Fibroblast of villous mesenchyme (primary cell): ENCODE measurements at places on chromosomes 11 and 22. TPM values are rescaled to one million over a fixed set of nuclear protein-coding genes. Genes with fewer than 3 reads are reported as not detected.

MARK2 gene
- total RNA-seq: 14.5 and 16.4 TPM in 2 replicates

HPS4 gene
- total RNA-seq: 28.0 and 28.1 TPM in 2 replicates

KLHDC7B gene
- 0.32 TPM in 1 of 2 replicates, not detected in the other for total RNA-seq

ADM gene
- 536 and 925 TPM in 2 replicates for total RNA-seq

BIK gene
- 0.86 TPM in 1 of 2 replicates, not detected in the other for total RNA-seq

DUSP8 gene
- total RNA-seq: 0.64 and 0.86 TPM in 2 replicates

PATE1 gene
- total RNA-seq: not detected in 2 replicates

TMEM25 gene
- total RNA-seq: 25.8 and 35.4 TPM in 2 replicates

YPEL1 gene
- under 0.01 TPM in 2 replicates for total RNA-seq

ACTN3 gene
- under 0.01 TPM in 1 of 2 replicates, not detected in the other for total RNA-seq
